H4 (cell line): ENCODE measurements at places on chromosomes 13 and 19.

DNA sequence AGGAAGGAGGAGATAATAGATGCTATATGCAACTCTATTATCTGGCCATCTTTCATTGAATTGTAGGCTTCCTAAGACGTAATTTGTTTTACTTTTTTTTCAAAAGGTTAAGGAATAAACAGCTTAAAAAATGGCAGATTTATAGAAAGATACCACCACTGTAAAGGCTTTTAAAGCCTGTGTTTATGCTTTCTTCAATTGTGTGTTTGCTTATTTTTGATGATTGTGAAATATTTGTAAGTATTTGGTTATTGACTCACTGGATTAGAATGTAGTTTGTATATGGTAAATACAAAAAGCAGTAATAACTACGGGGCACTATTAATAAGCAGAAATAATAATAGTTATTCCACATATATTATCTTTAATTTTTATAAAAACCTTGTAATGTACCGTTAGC lies 437.9 kb downstream of the KLF5 start:
- no peak for DNase-seq

GRCh38 chr19:49637821-49638738 lies 1.9 kb downstream of the RRAS start:
- peak; percentile 75 for DNase-seq

DNA sequence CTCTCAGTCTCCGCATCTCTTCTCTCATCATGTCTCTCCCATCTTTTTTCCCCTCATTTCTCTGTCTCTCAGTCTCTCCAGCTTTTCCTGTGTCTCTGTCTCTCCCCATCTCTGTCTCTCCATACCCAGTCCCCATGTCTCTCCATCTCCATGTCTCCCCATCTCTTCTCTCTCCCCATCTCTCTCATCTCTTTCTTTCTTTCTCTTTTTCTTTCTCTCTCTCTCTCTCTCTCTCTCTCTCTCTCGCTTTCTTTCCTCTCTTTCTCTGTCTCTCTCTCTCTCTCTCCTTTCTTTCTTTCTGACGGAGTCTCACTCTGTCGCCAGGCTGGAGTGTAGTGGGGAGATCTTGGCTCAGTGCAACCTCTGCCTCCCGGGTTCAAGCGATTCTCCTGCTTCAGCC lies 12.6 kb upstream of the NFIX start:
- DNase-seq, result no peak

DNA sequence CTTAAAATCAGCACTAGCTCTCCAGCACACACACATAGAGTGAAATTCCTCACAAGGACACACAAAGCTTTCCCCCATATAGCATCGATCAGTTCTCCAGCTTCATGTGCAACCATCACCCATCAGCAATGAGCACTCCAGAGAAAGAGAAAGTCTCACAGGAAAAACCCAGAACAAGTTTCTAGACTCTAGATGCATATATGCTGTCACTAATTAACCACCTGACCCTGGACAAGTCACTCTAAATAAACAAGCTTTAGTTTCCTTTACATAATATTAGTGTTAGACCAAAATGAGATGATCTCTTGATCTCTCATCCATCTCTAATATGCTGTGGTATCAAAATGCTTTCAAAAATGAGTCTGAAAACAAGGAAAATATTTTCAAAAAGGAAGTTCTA lies 81.2 kb downstream of the TBC1D4 start:
- DNase-seq, result no peak

DNA sequence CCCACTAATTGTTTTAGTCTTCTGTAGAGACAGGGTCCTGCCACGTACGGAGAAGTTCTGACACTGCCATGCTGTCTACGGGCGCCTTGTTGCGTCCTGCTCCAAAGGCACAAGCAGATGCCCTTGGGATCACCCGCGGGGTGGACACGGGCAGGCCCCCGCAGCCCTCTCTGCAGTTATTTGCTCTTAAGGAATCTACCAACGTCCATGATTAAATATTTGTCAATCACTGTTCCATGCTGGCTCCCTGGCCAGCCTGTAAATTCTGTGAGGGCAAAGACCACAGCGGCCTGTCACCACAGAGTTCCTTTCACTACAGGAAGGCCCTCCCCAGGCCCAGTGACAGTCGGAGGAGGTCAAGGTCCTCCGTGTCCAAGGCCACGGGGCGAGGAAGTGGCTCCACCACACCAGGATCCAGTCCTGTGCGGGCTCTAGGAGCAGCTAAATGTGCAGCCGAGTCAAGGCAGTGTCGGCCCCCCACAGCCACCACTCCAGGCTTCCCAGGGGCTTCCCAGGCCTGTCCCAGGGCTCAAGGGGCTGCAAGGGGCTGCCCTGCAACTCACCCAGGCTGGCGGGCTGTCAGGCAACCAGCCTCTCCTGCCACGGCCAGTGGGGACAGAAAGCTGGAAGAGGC lies 2.1 kb downstream of the RNF126 start:
- no peak for DNase-seq

- no peak for DNase-seq
Observed at GRCh38 chr13:51967482-51968446, 43.5 kb downstream of the ATP7B start.

GRCh38 chr19:32246006-32246405 lies 99.4 kb upstream of the ZNF507 start:
- DNase-seq, result no peak

DNA sequence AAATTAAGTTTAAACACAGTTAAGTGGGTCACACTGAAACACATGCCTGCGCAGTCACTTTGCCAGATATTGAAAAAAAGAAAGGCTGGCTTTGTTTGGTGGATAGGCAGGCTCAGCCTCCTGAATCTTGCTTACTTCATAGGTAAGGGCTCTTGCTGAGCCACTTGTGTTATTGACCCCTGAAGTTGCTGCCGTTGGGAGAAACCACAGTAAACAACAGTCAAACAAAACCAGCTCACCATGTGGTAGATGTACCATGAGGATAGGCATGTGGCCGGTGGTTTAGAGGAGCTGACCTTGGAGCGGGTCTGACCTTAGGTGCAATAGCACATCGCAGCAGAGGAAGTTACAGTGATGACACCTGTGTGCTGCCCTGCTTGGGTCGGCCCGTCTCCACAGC lies 52.2 kb downstream of the SPATA13 start:
- DNase-seq, result no peak

GRCh38 chr13:102933122-102933521 lies 87.3 kb downstream of the ERCC5 start:
- DNase-seq, result no peak

DNA sequence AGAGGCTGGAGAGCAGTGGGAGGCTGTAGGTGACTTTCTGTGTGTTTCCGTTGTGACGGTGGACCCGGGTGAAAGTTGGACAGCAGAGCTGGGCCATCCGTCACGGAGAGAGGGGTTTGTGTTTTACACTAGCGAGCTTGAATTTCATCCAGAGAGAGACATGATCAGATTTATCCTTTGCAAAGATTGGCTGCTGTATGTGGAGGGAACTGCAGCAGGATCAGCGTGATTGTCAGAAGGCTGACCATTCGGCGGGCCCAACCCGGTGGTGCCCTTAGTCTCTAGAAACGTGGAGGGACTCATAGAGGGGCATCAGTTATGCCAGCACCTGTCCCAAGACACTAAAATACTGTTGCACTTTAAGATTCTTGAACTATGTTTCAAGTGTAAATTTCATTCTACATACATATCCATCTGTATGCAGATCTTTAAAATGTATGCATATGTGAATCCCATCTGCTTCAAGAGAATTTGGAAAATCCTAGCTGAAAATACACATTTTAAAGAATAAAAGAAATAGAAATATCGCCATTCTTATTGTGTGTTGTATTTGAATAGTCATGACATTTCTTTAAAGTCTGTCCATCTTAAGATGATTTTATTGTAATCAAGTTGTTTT lies 7.0 kb downstream of the FAM124A start:
- no peak for DNase-seq

DNA sequence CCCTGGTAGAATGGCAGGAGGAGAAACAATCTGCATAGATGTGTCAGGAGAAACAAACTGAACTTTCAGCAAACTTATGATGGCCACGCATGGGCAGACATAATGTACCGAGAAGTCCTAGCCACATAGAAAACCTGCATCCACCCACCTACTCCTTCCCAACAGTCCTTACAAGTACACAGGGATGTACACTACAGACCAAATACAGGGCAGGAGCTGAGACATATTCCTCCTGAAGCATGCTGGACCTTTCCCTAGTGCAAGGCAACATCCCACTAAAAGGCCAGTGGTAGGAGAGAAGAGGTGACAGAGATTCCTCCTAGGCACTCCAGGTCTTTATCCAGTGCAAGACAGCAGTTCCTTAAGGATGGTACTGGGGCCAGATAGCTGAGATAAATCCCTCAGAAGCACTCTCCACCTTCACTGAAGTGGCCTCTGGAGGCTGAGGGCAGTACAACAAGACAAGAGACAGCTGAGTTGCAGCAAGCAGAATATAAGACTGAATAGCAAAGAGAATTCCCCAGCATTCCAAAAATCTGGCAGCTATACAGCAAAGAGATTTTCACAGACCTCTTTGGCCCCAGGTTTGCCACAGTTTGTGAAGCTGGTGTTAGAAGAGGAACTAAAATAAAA lies 18.3 kb downstream of the VWA8 start:
- DNase-seq, result no peak

DNA sequence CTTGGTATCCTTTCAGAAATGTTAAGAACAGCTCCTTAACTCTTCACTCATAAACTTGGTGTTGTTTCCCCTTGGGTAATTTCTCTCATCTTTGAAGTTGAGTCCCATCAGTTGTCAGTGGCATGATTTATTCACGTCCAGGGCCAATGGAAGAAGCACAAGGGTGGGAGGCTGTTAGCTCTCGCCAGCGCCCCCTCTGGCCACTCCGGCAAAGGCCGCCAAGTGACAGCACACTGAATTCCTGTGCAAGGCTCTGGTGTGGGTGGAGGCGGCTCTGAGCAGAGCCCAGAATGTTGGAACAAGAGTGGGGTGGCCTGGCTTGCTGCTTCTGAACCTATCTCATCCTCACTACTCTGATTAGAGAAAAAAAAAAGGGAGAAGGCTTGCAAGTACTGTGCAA lies 13.1 kb upstream of the MEDAG start:
- peak; percentile 21 for DNase-seq

- peak; percentile 81 for DNase-seq
Observed at GRCh38 chr13:27018344-27018861, 153.2 kb downstream of the USP12 start.

- no peak for DNase-seq
Observed at GRCh38 chr19:34104557-34104956, 67.7 kb upstream of the LSM14A start.

GRCh38 chr13:94968040-94968756 lies 255.9 kb upstream of the SOX21 start:
- no peak for DNase-seq

- DNase-seq, result no peak
Observed at GRCh38 chr19:57377498-57378146, 12.0 kb upstream of the ZNF548 start.

DNA sequence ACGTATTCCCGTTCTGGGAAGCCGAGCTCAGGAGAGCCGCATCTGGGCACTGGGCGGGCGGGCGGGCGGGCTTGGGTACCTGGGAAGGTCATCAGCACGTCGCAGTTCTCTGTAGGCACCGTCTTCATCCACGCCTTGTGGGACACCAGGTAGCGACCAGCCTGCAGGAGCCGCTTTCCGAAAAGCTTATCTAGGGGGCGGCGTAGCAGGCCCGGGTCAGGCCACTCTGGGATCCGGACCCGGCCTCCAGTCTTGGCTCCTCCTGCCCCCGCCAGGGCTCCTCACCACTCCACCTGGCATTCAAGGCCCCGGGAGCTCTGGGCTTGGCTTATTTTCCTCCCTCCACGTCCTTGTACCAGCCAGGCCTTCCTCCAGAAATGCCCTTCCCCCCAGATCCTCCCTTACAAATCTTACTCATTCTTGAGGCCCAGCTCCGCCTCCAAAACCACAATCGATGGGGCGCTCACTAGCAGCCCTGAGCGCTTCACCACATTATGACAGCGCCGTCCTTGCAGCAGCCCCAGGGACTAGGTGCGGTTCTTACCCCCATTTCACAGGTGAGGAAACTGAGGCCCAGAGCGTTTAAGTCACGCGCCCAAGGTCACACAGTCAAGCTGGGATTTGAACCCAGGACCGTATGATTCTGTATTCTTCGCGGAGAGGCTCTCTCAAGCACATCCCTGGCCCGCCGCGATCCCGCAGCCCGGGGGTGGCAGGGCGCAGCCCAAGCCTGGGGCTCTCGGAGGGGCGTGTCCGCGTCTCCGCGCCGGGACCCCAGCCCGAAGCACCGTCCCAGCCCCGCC lies 843 bp downstream of the ANO8 start:
- peak; percentile 88 for DNase-seq

GRCh38 chr19:29964171-29964570 lies 22.1 kb downstream of the URI1 start:
- DNase-seq, result no peak

- no peak for DNase-seq
Observed at GRCh38 chr13:76663592-76664335, 222.4 kb downstream of the KCTD12 start.

- no peak for DNase-seq
Observed at GRCh38 chr19:40245506-40246128, 19.1 kb upstream of the CCNP start.

DNA sequence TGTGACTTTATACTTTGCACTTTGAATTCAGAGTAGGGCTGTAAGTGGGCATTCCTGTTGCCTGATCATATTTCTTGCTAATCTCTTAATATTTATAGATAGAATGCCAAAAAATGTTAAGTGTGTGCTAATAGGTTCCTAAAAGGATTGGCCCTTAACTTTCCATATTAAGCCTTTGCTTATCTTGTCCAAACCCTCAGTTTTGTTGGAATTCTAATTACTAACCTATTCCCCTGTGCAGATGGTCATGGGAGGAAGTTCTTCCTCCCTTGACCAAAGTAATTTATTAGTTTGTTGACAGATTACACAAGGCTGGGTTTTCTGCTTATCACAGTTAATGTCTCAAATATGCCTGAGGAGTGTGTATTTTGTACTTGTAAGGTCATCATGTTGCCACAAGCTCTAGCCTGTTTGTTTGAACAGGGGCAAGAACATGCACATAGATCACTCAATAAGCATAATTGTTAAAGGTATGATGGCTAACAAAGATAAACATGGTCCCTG lies 541.1 kb upstream of the SPRY2 start:
- no peak for DNase-seq

GRCh38 chr13:40028446-40028845 lies 373.0 kb downstream of the COG6 start:
- no peak for DNase-seq

- DNase-seq, result no peak
Observed at GRCh38 chr13:20043207-20043925, 84.8 kb downstream of the ZMYM2 start.

GRCh38 chr13:80164462-80164861 lies 176.5 kb downstream of the SPRY2 start:
- DNase-seq, result no peak

- DNase-seq, result no peak
Observed at GRCh38 chr19:35692010-35692409, 12.3 kb upstream of the ZBTB32 start.

DNA sequence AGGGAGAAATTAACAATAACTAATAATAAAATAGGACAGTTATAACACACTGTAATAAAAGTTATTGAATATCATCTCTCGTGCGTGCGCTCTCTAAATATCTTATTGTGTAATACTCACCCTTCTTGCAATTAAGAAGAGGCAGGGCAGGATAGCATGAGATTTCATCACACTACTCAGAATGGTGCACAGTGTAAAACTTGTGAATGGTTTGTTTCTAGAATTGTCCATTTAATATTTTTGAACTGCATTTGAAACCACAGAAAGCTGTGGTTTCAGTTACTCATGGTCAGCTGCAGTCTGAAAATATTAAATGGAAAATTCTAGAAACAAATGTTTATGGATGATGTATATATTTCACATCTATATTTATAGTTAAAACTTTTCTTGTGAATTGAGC lies 161.1 kb downstream of the DCT start:
- DNase-seq, result no peak
